GDM1 (cell line): ENCODE measurements at places on chromosomes 2 and 18.

GRCh38 chr2:55196526-55196925, 35.6 kb downstream of the CLHC1 start:
- DNase-seq: no peak

DNA sequence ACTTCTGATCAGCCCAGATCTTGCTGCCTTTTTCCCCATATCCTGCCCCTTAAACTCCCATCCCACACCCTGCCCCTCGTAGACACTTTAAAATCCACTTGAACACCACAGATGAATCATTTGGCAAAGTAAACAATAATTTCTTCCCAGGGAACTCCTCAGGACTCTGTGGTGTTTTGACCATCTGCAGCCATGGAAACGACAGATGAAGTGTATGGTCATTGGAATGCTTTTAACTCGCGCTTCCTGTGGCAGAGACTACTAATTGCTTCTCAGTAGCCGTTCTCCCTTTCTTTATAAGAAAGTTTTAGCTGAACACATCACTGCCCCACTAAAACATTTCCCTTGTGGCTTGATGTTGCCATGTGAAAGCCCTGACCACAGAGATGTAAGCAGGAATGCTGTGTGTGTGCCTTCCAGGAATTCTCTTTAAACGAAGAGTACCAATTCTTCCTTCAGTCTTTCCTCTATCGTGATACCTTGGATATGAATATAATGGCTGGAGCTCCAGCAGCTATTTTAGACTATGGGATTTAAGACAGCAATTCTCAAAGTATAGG, 92.7 kb upstream of the PARD3B start:
- no peak for DNase-seq

DNA sequence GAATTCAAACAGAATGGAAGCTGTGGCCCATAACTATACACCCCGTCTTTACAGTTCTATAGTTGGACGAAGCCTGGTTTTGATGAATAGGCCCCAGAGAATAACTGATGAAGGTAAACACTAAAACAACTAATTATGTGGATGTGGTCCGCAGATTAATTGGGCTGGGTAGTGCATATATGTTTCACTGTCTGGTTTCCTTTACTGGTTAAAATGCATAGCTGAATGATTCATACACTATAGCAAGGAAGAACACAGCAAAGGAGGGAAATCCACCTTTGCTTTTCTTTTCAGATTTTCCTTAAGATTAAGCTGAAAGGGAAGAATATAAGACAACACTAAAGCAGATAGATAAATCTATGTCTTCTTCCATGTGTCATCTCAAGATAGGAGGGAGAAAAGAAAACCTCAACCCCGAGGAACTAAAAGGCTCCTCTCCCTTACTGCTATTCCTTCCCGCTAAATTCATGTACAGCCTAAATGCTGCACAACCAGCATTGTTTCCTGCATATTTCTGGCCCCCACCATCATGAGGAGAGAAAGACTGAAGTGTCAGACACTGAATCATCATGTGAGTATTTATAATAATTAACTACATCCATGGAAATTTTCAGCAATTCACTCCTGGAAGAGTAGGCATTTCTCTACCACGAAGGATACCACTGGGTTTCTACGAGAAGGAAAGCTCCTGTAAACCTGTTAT, 297.1 kb upstream of the CCDC68 start:
- no peak for DNase-seq

- no peak for DNase-seq
These were observed 27.9 kb upstream of the PTMA start for GRCh38 chr2:231680285-231680991.

GRCh38 chr2:64115808-64116598, 28.2 kb downstream of the PELI1 start:
- DNase-seq: no peak

DNA sequence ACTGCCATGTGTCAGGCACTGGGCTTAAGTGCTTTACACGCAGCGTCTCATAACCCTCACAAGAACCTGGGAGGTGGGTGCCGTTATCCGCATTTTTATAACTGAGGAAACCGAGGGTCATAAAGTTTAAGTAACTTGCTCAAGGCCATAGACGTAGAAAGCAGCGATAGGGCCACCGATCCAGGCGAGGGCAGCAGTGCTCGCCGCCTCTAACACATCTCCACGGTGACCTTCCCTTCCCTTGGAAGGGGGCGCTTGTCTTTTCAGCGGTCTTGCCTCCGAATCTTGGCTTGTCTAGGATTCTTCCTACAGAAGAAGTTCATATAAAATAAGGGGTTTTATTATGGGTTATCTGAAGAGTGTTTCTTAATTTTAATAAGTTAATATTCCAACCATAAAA, 186.6 kb downstream of the GBX2 start:
- DNase-seq: no peak

DNA sequence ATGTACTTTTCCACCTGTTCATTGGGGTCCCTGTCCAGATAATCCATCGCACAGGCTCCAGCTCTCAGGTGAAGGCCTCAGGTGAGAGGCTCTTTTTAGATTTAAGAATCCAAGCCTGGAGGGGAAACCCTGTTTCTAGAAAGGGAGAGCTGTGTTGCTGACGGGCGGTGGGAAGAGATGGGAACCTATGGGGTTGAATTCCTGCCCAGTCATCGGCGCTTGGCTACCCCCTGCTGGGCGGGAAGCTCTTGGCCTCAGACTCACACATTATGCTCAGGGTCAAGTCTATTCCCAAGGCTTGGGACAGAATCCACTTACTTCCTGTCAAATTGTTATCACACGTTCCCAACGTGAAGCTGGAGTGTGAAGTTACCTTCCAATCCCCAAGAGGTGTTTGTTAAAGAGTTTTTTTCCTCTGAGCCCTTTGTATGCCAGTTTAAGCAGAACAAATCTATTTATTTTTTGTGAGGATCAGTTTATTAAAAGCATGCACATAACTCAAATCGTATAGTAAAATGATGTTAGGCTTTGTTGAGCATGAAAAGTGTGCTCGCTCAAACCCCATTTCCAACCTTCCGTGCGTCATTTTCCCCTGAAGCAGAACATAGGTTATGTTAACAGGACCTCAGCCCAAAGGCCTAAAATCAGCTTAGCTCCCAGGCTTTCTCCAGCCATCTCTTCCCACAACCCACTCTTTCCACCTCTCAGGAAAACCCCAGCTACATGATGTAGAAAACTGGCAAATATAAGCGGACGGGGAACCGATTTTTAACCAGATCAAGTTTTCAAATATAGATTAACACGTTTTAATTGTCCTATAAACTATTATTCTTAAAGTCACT, 181.7 kb upstream of the ETAA1 start:
- DNase-seq: no peak

- DNase-seq: peak; percentile 30
These were observed 483 bp downstream of the TRAPPC8 start for GRCh38 chr18:31942291-31942998.

DNA sequence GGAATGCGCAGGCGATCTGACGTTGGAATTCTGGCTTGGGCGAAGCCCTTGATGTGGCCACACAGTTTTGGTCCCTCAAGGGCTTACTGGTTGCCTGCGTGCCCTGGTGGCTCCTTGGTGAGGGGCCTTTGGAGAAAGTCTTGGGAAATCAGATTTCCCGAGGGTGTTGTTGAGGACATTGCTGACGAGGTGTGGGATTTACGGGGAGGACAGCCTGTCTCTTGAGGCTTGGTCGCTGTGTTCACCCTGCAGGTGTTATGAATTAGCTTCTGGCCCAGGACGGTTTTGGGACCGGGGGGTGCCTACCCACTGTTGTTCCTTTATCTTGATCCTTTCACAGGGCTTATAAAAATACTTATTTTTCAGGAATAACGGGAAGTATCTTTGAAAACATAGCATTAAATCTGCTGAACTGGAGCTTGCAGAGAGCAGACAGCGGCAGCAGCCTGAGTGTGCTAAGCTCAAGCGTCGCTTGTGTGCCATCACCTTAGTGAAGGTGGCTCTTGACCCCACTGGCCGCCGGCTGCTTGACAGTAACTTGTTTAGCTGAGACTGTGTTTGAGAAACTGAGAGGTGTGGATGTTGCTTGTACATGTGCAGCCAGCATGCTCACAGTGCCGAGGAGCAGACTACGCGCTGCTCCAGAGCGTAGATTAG, 4.2 kb downstream of the CTDP1 start:
- DNase-seq: no peak

DNA sequence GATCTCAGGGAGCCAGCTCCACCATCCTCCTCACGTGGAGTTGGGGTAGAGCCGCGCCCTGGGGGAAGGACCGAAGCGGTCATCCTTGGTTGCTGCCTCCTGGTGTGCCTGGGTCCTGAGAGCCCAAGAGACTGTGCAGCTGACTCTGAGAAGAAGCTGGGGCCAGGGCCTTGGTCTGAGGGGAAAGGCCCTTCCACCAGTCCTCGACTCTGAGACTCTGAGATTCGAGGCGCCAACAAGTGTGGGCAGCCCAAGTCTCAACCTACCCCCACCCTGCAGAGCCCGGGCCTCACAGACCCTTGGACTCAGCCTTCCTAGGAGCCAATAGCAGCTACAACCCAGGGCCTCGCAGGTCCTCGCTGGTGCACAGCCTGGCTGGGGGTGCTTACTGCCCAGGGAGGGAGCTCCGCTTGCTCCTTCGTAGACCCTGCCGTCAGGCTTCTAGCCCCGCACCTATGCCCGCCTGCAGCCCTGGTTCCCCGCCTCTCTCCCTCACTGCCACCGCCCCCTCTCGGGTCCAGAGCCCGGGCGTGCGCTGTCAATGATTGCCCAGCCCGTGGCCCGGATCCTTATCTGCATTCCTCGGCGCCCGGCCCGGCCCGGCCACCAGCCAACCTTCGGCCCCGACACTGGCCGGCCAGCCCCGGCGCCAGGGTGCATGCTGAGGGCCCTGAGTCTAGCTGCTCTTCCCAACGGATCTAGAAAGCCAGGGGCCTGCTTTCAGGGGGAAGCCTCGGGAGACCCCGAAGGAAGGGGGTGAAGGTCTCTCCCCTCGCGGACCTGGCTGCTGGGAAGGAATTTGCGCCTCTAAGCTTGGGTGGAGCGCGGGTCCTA, 2.0 kb downstream of the IHH start:
- DNase-seq: no peak

GRCh38 chr2:59947917-59948541, 605.4 kb downstream of the BCL11A start:
- DNase-seq: no peak

DNA sequence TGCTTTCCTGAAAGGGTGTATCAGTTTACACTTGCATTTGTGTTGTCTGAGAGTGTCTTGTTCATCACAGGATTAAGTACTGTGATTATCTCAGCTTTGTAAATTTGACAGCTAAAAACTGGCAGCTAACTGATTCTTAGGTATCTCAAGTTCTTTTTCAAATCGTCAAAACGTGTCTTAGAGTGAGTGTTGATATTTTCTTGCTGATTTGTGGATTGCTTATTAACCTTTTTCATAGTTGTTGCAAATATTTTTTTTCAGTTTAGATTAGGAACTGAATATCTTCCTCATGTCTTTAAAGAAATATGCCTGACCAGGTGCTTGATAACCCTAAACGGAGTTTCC, 41.9 kb downstream of the LRRFIP1 start:
- no peak for DNase-seq

DNA sequence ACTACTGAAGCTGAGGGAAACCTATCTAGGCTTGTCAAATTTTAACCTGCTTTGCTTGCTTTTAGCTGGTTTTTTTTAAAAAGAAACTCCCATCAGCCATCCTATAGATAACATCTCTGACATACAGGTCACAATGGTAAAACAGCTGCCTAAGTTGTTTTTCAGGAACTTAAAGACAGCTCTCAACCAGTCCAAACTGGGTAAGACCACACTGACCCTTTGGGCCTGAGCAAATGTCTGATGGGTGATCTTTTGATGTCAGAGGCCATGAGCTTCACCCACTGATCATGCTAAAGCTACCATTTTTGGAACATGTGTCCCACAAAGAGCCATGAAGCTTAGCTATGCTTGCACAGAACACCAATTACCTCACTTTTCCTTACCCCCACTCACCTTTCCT, 50.0 kb upstream of the TANC1 start:
- DNase-seq: no peak

GRCh38 chr2:120231974-120232635, 8.9 kb upstream of the TMEM185B start:
- no peak for DNase-seq

GRCh38 chr2:232681527-232681926, 15.6 kb upstream of the GIGYF2 start:
- no peak for DNase-seq

- DNase-seq: no peak
These were observed 86.5 kb downstream of the UXS1 start for GRCh38 chr2:106107509-106108131.

DNA sequence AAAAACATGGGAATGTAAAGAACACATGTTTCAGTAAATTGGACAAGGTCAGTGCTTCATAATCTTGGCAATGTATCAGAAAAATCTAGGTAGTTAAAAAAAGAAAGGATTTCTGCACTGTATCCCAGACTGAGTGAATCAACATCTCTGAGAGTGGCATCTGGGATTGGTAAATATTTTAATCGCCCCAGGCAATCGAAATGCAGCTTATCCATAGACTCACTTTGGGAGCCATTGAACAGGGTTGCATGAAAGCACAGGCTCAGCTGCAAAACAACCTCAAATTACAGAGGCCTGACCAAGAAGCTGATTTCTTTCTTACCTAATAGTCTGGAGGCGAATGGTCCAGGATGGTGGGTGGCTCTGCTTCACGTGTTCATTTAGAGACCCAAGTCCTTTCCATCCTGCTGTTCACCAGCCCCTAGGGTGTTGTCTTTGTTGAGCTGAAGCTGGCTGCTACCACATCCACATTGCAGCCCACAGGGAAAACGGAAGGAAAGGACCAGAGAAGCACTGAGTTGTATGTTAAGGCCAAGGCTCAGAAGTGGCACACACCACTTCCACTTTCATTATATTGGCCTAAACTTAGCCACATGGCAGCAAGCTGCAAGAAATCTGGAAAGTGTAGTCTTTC, 59.0 kb downstream of the MOGAT1 start:
- DNase-seq: no peak

GRCh38 chr2:43178602-43179542, 47.5 kb downstream of the ZFP36L2 start:
- no peak for DNase-seq

GRCh38 chr2:39202639-39203369, 41.0 kb downstream of the CDKL4 start:
- DNase-seq: no peak

DNA sequence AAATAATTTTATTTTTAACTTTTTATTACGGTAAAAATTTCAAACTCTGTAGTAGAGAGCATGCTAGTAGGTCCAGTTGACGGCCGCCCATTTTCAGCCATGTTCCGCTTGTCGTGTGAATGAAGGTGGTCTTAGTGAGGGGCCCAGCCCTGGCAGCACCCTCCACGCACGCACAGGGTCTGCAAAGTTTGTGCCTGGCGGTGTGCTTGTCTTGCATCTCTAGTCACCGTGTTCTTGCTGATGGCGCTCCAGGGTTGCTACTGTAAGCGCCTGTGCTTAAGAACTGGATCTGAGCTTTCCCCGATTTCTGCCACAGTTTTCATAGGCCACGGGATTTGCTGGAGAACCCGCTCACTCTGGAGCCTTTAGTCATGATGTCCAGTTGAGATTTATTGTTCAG, 28.9 kb downstream of the LDLRAD4 start:
- DNase-seq: no peak

GRCh38 chr2:86031606-86032005, 74.1 kb downstream of the POLR1A start:
- DNase-seq: no peak

DNA sequence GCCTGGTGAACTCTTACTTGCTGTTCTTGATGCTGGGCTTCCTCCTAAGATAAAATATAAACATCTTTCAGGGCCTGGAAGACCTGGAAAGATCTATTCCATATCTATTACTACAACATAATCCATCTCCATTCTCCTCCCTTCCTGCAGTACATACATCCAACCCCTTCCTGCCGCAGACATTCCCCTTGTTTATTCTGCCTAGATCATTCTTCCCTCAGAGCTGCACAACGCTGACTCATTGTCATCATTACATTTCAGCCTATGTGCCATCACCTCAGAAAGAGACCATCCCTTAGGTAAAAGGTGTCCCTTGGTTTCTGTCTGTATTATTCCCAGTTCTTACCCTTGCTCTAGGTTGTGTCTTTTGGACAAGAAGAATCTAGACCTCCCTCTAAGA, 2.5 kb upstream of the CDH7 start:
- DNase-seq: no peak
